ENCODE measurements at places on chromosomes 5 and 9.

DNA sequence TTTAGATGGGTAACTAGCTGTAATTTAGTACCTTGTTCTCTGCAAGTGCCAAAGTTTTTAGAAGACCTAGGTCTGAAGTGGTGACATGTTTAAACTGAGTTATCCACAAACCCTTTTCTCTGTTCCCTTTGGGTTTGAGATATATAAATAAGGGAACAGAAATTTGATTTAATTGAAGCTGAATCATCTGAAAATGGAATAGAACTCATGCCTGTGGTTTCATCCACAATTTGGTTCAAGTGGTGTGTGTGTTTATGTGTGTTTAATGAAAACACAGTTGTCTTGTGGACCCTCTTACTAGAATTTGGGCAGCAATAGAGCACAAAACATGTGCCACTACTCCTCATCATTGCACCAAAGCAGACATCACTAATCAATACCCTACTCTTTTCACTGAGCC is 216.9 kb downstream of the GLIS3 start:
- DNase-seq, result no peak

DNA sequence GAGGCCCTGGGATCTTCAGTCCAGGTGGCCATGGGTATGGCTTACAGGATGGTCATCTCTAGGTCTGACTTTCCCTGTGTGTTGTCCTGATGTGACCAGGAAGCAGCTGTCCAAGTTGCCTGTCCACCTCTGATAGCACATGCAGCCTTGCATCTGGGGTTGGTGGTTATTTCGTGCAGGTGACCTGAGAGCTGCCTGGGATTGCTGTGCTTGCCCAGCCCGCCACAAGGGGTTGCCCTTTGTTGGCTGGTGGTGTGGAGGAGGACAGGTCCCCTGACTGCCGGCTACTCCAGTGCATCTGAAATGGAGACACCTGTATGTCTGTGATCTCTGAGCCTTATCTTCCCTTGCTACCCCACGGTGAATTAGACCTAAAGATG is 212.6 kb downstream of the ARHGAP26 start:
- DNase-seq, result no peak

- DNase-seq, result no peak
Measured at GRCh38 chr9:76618762-76619161, 145.5 kb upstream of the PCA3 start.

- no peak for DNase-seq
Measured at GRCh38 chr5:134567641-134568336, 42.3 kb downstream of the JADE2 start.
